ENCODE measurements at places on chromosomes 13 and 19.

GRCh38 chr13:111516712-111517640, 196.5 kb downstream of the TEX29 start:
- H3K4me1 ChIP-seq: no peaks in the 10 kb centered on the region
- no peaks in the 10 kb centered on the region for H3K27me3 ChIP-seq
- H3K27ac ChIP-seq: no peak overlapping the region
- no peaks in the 10 kb centered on the region for H3K36me3 ChIP-seq

GRCh38 chr19:38989066-38989605, 13.6 kb upstream of the FBXO17 start:
- no peaks in the 10 kb centered on the region for H3K36me3 ChIP-seq
- DNase-seq: no peak
- H3K4me1 ChIP-seq: no peaks in the 10 kb centered on the region
- H3K4me3 ChIP-seq: no peak overlapping the region
- H3K27ac ChIP-seq: no peak overlapping the region

- no peaks in the 10 kb centered on the region for H3K27me3 ChIP-seq
- no peak for DNase-seq
- H3K36me3 ChIP-seq: no peaks in the 10 kb centered on the region
These were observed 249.6 kb downstream of the TSHZ3 start for GRCh38 chr19:31099515-31100205.

GRCh38 chr19:42287017-42287826, 14.7 kb upstream of the PRR19 start:
- H3K4me1 ChIP-seq: peaks cover 21% of the 10 kb centered on the region
- H3K27ac ChIP-seq: no peak overlapping the region
- H3K27me3 ChIP-seq: no peaks in the 10 kb centered on the region

DNA sequence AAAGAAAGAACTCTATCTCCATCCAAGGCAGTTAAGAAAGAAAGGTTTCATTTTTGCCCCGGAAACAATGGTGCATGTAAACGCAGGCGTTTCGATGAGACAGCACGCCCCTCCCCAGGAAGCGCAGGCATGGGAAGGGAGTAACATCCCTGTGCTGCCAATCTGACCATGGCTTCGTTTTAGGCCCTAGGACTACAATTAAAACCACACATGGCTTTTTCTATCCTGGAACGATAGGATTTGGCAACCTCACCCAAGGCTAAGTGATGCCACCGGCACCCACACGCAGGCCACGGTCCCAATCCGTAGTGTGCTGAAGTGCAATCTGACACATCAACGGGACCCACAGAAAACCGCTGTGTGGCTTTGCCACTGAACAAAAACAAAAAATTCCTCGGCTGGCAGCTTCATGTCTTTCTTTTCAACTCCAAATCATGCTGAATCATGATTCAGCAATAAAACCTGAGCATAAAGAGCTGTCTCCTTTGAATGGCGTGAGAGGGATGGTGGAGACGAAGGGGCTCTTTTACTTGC, 24.2 kb downstream of the RANBP3 start:
- H3K27me3 ChIP-seq: no peaks in the 10 kb centered on the region
- DNase-seq: peak; percentile 41
- peaks cover 27% of the 10 kb centered on the region for H3K36me3 ChIP-seq
- H3K27ac ChIP-seq: peak overlapping the region; percentile 96
- H3K4me3 ChIP-seq: peak overlapping the region; percentile 85

DNA sequence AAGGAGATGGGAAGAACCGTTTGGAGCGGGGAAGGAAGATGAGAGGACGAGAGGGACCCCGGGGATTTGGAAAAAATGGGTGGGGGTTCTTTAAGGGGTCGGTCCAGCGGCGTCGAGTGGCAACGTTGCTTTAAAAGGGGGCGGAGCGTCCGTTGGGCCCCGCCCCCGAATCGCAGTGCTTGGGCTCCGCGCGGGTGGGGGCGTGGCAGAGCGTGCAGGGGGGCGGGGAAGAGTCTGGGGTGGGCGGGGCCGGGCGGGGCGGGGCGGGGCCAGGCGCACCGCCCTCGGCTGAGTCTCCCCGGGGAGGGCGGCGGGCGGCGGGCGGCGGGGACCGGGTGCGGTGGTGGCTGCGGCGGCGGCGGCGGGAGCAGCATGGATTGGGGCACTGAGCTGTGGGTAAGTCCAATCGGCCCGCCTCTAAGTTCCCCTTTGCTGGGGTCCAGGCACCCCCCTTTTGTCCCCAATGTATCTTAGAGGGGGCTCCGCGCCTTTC, at the start of gene TRIP10:
Gene TRIP10, plus strand, starts transcription at position 291 of the 493 bp plus-strand sequence. Its CDS starts 82 bp downstream, at position 373.
- no peaks in the 10 kb centered on the region for H3K27me3 ChIP-seq
- peak; percentile 81 for DNase-seq
- H3K4me3 ChIP-seq: peak within 1 kb of the TSS; percentile 98
- peaks cover 29% of the 10 kb centered on the region for H3K4me1 ChIP-seq
- peaks cover 25% of the 10 kb centered on the region for H3K36me3 ChIP-seq

DNA sequence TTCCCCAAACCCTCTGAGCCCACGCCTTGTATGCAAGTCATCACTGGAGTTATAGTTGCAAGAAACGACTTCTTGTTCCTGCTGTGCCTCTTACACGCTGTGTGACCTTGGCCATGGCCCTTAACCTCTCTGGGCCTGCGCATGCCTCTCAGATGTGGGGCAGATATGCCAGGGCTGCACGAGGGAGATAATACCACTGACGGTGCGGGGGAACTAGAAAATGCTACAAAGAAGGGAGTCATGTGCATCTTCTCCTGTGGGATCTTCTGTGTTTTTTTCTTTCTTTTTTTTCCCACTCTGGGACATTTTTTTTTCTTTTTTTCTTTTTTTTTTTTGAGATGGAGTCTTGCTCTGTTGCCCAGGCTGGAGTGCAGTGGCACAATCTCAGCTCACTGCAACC, 4.3 kb upstream of the SAMD1 start:
- H3K4me3 ChIP-seq: no peak overlapping the region
- no peaks in the 10 kb centered on the region for H3K27me3 ChIP-seq
- no peak overlapping the region for H3K27ac ChIP-seq
- H3K36me3 ChIP-seq: peaks cover 24% of the 10 kb centered on the region

DNA sequence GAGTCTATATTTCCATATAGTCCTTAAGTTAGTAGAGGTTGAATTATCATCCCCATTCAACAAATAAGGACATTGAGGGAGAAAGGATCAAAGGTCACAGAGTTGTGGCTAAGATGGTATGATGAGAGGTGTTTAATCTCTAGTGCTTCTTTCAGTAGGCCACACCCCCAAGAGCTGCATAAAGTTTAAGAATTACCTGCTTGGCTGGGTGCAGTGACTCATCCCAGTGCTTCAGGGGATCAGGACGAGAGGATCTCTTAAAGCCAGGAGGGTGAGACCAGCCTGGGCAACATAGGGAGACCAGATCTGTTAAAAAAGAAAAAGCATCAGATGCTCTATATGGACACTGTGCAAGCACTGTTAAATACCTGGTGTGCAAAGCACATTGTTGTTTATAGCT, 560.0 kb upstream of the KLHL1 start:
- DNase-seq: no peak
- no peaks in the 10 kb centered on the region for H3K27me3 ChIP-seq
- H3K4me1 ChIP-seq: no peaks in the 10 kb centered on the region
- no peak overlapping the region for H3K4me3 ChIP-seq
- no peaks in the 10 kb centered on the region for H3K36me3 ChIP-seq
- no peak overlapping the region for H3K27ac ChIP-seq

DNA sequence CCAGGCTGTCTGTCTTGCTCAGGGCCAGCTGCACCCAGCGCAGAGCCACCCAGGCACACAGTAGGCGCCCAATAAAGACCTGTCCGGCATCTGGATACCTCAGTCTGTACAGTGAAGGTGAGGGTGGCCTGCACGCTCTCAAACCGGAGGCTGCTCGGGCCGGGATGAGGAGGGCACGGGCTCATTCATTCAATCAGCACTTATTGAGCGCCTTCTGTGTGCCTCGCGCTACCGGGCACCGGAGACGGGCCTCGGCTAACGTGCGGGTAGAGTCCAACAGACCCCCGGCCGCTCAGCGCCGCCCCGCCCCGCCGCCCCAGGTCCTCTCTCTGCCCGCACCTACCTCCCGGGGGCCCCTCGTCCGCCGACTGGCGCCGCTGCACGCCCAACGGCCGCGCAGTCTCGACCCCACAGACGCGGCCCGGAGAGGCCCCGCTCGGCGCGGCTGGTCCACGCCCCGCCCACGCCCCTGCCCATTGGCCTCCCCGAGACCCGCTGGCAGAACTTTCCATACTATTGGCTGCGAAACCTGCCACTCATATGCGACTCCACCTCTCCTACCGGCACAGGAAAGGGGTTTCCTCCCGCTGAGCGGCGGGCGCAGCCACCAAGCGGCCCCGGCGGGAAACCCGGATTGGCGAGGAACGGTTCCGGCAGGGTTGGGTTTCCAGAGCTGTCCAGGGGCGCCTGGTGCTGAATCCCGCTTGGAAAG, at the start of gene SLC39A3:
Gene SLC39A3, minus strand, starts transcription at position 416 of the 712 bp plus-strand sequence. CDS start 2,760 bp downstream, outside the sequence.
- H3K27me3 ChIP-seq: peaks cover 12% of the 10 kb centered on the region
- DNase-seq: peak; percentile 97
- H3K4me1 ChIP-seq: peaks cover 12% of the 10 kb centered on the region

DNA sequence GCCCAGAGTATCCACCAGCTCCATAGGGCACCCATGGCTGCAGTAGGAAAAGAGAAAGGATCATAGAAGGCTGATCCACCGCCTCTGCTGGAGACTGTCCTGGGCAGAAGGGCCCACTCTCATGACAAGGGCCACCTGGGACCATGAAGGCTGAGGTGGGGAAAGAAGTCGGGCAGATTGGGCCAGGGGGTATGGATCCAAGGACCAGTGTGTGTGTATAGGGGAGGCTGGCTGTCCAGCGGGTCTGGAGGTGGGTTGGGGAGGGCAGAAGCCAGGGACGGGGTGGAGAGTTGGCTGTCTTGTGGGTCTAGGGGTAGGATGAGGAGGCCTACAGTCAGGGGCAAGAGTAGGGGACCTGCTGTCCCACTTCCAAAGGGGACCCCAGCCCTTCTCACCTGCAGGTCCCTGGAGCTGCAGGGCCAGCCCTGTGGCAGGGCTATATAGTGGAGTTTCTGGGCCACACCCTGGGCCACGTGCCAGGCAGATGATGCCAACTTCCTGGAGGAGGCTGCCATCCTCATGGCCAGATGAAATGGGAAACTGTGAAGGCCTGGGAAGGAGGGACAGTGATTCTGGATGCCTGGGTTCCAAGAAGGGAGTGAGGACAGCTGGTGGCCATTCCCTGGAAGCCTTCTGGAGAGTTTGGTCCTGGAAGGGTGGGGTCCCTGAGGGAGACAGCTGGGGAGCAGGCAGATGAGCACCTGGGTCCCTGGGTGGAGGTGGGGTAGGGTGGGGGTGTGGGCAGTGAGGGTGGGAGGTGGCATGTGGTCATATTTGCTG, at the start of gene FCGBP:
Gene FCGBP, minus strand, starts transcription at position 51 of the 780 bp plus-strand sequence.
- H3K4me1 ChIP-seq: peaks cover 38% of the 10 kb centered on the region
- DNase-seq: no peak
- H3K27me3 ChIP-seq: no peaks in the 10 kb centered on the region
- H3K27ac ChIP-seq: peak within 1 kb of the TSS; percentile 70
- H3K36me3 ChIP-seq: peaks cover 6% of the 10 kb centered on the region

DNA sequence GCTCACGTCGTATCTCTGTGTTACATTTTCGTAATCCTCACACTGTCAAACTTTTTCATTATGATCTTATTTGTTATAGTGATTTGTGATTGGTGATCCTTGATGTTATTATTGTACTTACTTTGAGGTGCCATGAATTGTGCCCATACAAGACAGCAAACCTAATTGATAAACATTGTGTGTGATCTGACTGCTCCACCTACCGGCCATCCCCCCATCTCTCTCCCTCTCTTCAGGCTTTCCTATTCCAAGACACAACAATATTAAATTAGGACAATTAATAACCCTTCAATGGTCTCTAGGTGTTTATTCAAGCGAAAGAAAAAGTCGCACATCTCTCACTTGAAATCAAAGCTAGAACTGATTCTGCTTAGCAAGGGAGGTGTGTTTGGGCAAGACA, 349.3 kb downstream of the RBM26 start:
- no peak overlapping the region for H3K4me3 ChIP-seq
- no peaks in the 10 kb centered on the region for H3K27me3 ChIP-seq
- H3K36me3 ChIP-seq: no peaks in the 10 kb centered on the region
- H3K27ac ChIP-seq: no peak overlapping the region
- no peak for DNase-seq

DNA sequence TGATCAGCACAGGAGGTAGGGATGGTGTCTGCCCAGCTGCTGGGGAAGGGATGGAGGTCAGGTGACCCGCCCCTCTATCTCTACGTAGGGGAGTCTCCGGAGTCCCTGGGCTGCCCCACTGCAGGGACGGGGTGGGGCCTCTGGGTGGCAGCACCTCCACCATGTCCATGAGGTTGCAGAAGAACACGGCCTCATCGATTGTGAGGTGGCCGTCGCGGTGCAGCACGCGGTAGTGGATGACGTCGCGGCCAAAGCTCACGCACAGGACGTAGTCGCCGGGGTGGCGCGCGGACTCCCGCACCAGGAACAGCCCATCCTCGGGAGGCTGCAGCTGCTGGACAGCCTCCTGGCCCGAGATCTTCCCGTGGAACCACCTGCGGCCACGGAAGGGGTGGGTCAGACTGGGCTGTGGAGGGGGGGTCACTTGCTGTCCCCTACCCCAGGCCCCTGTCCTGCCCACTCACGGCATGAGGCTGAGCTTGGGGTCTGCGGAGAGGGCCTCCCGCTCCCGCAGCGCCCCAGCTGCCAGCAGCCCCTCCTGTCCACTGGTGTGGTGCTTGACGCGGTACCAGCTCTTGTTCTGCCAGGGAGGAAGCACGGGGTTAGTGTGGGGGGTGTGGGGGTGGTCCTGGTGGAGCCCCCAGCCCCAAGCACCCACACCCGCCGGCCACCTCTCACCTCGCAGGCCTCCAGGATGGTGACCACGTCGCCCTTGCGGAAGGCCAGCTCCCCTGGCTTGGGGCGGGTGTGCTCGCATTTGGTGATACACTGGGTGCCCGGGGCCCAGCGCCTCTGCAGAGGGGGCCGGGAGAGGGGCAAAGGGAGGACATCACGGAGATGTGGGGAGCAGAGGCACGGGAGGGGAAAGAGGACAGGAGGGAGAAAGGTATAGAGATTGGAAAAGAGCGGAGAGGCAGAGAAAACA, 2.3 kb downstream of the MATK start:
- peak overlapping the region; percentile 10 for H3K27ac ChIP-seq
- peaks cover 15% of the 10 kb centered on the region for H3K36me3 ChIP-seq
- no peak for DNase-seq

DNA sequence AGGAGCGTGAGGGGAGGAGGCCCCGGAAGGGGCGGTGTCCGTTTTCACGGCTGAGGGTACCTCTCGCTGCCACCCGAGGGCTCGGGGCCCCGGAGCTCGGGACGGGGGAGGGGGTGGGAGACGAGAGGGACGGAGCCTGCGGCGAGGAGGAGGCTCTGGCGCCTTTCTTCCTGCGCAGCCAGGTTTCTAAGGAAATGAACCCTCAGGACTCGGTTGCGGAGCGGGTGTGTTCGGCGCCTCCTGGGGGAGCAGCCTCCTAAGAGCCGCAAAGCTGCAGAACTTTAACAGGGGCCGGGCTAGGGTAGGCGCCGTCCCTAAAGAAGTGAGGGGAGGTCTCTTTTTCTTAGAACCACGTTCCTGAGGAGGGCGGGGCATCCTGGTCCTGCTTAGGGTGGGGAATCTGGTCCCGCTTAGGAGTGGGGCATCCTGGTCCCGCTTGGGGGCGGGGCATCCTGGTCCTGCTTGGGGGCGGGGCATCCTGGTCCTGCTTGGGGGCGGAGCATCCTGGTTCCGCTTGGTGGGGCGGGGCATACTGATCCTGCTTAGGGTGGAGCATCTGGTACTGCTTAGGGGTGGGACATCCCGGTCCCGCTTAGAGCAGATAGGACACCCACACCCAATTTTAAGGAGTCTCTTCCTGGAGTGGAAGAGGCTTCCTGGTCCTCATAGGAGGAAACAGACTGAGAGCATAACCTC, 6.2 kb downstream of the SYT5 start:
- peaks cover 14% of the 10 kb centered on the region for H3K4me1 ChIP-seq
- peaks cover 69% of the 10 kb centered on the region for H3K27me3 ChIP-seq
- peak; percentile 29 for DNase-seq
- peak overlapping the region; percentile 73 for H3K4me3 ChIP-seq
- H3K36me3 ChIP-seq: no peaks in the 10 kb centered on the region
- H3K27ac ChIP-seq: no peak overlapping the region

GRCh38 chr19:58096884-58097283, 1.1 kb downstream of the ZSCAN18 start:
- H3K36me3 ChIP-seq: peaks cover 7% of the 10 kb centered on the region
- H3K27ac ChIP-seq: peak overlapping the region; percentile 36
- DNase-seq: no peak
- peaks cover 4% of the 10 kb centered on the region for H3K4me1 ChIP-seq
- H3K27me3 ChIP-seq: no peaks in the 10 kb centered on the region

Measured in T-helper 2 cell treated with Interferon-gamma antibody and Interleukin-4, amounts not matched to agents 5 μg/mL and 100 μg/mL, for 36 hours (primary cell).